Fibroblast of pulmonary artery (primary cell): ENCODE measurements at places on chromosomes 7 and 10.

- DNase-seq: no peak
These were observed 1151.1 kb downstream of the TYW1 start for GRCh38 chr7:68147614-68148238.

DNA sequence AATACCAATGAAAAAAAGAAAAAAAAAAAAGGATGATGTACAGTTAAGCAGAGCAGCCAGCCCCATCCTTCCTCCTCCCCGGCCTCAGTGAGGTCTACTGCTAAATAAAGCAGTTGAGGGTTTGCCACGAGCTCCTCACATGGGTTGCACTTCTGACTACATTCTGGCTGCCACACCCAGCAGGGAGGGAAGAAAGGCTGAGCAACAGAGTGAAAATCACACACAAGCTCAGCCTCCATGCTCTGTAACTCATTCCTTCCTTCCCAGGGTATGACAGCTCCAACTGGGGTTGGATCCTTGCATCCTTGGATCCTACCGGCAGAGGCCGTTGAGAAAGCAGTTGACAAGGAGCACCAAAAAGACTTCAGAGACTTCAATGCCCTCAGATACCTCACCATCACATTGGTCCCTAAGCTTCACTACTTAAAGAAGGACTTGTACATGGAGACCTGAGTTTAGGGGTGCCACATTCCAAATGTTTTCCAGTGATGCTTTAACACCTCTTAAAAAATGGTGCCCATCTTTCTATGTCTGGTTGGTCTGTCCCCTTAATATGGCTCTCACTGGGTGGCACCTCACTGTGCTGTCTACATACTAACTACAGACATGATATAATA is 52.9 kb upstream of the PIK3CG start:
- no peak for DNase-seq

GRCh38 chr7:22111661-22112060 is 166.0 kb upstream of the CDCA7L start:
- DNase-seq: no peak

- peak; percentile 12 for DNase-seq
These were observed 32.5 kb downstream of the RGS10 start for GRCh38 chr10:119509909-119510451.

GRCh38 chr7:47498229-47499056 is 83.5 kb downstream of the TNS3 start:
- no peak for DNase-seq

GRCh38 chr7:39664585-39664984 is 41.2 kb downstream of the RALA start:
- no peak for DNase-seq

GRCh38 chr7:144459635-144460034 is 56.1 kb upstream of the NOBOX start:
- DNase-seq: no peak

DNA sequence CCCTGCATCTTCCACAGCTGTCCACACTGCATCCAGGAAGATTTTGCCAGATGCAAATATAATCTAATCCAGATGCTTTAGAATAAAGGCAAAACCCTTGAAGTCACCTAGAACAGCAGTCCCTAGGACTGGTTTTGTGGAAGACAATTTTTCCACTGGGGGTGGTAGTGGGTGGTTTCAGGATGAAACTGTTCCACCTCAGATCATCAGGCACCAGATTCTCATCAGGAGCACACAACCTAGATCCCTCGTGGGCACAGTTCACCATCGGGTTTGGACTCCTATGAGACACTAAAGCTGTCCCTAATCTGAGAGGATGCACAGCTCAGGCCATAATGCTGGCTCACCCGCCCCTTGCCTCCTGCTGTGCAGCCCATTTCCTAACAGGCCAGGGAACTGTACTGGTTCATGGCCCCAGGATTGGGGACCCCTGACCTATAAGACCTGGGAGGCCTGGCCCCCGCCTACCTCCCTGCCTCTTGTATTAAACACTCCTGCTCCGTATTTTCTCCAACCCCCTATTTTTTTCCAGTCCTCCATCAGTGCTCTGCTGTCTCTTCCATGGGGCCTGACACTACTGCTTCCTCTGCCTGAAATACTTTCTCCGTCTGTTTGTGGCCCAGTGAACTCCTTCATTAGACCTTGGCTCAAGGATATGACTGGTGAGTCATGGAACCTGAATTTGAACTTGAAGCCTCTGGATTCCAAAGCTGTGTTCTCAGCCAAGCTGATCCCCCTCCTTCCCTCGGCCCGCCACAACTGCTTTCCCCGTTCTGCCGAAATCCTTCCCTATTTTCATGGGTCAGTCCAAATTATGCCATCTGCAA is 79.9 kb upstream of the RHEB start:
- peak; percentile 91 for DNase-seq

DNA sequence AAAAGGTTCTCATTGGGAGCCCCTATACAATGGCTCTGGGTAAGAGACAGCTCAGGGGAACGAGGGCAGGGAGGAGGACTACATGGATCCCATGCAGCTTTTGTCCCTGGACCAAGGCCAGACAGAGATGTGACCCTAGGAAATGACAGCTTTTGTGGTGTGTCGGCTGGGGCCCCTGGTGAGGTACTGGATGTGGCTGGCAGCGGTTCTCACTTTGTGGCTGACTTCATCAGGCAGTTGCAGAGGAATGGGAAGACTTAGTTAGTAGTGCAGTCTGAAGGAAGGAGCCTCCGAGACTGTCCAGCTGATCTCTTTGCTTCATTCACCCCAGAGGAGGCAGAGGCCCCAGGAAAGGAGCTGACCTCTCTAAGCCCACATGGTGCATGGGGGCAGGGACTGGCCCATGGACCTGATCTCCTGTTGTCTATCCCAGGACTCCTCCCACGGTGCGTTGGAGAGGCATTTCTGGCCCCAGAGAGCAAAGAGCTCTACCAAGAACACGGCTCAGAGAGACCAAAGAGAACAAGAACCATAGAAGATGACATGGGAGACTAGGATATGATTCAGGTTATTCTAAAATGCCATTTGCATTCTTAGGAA is 202.9 kb downstream of the RPS24 start:
- no peak for DNase-seq

DNA sequence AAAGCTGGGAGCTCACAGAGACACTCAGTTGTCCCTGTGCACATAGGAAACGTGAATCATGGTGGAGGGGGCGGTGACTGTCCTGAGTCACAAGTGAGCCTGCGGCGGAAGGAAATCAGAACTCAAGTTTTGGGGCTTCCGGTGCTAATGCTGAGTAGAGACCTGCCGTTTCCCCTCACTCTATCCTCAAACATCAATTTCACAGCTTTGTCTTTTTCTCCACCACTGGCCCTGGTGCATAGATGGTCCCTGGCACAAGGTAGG is 21.9 kb downstream of the ADCYAP1R1 start:
- no peak for DNase-seq

DNA sequence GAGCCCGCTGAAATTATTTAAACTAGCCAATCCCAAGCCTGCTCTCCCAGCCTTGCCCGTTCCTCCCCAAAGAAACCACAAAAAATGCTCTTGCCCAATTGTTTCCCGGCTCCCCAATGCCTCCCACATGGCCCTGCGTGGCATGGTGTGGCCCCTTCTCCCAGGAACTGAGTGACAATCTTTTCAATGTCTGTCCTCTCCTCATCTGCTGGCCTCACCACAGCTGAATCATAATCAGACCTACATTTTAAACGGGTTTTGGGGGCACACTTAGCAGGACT is 201.5 kb downstream of the PRPF18 start:
- no peak for DNase-seq

- DNase-seq: no peak
These were observed 44.1 kb downstream of the AVL9 start for GRCh38 chr7:32539366-32539765.

DNA sequence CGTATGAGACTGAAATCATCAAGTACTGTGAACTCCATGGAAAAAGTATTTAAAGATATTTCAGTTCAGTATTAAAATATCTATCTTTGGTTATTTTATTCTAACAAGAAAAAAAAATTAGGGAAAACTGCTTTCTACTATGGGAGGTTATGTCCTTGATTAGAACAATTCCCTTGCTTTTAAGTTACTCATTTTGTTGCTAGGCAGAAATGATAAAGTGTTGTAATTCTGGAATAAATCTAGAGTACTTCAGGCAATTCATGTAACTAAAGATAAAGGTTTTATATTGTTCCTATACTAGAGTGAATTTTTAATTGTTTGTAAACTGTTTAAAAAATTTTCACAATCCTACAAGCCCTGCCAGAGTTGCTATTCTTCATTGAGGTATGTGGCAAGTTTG is 92.0 kb downstream of the BBS9 start:
- peak; percentile 16 for DNase-seq

- DNase-seq: no peak
These were observed 247.8 kb upstream of the PLPP4 start for GRCh38 chr10:120209124-120209762.

DNA sequence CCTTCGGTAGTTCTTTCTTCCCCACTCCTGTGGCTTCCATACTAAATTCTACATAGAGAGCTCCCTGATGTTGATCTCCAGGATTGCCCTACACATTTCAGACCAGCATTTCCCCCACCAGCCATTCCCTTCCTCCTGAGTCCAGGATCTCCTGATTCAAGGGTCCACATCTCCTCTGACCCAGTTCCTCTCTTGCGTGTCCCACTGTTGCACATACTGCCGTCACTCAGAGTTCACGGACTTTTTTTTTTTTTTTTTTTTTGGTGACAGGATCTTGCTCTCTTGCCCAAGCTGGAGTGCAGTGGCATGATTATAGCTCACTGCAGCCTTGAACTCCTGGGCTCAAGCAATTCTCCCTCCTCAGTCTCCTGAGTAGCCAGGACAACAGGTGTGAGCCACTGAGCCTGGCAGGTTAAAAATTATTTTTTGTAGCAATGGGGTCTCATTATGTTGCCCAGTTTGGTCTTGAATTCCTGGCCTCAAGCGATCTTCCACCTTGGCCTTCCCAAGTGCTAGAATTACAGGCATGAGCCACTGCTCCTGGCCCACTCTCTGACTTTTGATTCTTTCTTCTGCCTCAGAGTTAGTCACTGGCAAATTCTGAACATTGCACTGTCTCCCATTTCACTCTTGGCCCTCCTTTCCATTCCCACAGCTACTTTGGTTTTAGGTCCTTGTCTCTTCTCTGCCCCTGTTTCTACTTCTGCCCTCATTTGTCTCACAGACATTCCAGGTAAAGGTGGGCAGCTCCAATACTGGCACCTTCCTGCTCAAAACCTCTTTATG is 29.6 kb upstream of the ZRANB1 start:
- DNase-seq: no peak

DNA sequence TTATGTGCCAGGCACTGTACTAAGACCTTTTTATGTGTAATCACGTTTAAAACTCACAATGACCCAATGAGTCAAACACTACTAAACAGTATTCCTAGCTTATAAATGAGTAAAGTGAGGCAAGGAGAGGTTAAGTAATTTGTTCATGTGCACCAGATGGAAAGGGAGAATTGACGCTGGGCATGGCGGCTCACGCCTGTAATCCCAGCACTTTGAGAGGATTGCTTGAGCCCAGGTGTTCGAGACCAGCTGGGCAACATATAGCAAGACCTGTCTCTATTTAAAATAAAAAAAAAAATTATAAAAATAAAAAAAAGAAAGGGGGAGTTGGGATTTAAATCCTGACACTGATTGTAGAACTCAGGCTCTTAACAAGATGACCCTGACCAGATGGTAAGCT is 46.7 kb upstream of the DLG5 start:
- no peak for DNase-seq

- peak; percentile 96 for DNase-seq
These were observed 44.4 kb downstream of the MYPN start for GRCh38 chr10:68153473-68154210.

DNA sequence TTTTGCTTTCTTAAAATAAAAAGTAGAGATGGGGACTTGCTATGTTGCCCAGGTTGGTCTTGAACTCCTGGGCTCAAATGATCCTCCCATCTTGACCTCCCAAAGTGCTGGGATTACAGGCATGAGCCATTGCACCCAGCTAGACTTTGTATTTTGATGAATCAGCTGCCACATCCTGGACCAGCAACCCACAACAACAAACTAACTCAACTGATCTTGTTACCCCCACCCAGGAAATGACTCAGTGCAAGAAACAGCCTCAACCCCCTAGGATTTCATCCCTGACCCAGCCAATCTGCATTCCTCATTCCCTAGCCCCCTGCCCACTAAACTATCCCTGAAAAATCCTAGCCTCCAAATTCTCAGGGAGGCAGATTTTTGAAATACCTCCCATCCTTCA is 123.8 kb downstream of the IPMK start:
- no peak for DNase-seq

GRCh38 chr7:29019896-29020295 is 61.8 kb upstream of the TRIL start:
- no peak for DNase-seq

DNA sequence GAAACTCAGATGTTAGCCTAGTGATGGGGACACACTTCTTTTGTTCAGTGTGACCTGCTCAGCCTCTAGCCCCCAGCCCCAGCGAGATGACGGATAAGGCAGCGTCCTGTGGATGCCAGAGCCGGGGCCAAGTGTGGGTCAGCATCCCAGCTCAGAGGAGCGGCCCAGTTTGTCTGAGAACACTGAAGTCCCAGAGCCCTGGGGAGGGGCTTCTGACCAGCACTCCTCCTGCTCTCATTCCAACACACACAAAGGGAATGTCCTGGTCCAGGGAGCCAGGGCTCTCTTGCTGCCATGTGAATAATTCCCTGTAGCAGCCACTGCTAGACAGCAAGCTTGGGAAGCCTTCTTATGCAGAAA is 4.5 kb upstream of the ATP6V0E2 start:
- DNase-seq: no peak

DNA sequence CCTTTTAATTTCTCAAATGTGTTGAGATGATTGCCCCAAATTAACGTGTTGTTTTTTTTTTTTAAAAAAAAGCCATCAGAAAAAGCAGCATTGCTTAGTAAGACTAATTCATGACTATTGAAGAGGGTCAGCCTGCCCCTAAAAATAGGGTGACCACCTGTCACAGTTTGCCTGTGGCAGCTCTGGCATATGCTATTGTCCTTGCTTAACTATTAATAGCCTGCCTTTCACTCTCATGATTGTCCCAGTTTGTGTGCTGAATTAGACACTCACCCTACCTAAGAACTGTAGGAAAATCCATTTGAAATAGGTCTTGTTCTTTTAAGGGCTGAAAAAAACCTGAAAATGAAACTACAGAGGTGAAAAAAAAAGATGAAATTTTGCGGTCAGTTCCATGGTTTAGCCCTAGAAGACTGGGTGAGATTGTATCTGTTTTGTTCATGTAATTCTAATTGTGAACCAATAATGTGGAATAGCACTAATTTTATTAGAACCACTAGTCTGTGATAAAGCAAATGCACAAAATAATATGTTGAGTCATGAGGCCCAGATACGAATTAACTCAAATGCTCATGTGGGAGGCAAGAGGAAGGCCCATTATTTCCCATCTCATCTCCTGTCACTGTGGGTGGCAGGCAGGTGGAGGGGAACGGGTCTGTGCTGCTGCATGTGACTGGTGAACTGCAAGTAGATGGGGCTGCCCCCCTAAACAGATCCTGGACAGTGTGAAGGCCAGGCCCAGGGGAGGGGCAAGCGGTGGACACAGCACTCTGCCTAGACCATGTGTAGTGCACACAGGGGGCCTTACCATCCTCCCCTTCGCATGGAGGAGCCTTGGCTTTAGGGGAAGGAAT is 265.4 kb upstream of the NFE2L3 start:
- DNase-seq: no peak

GRCh38 chr7:47991741-47992311 is 12.4 kb upstream of the HUS1 start:
- peak; percentile 77 for DNase-seq

- DNase-seq: no peak
These were observed 420.8 kb downstream of the HGF start for GRCh38 chr7:81349044-81349443.
